ENCODE measurements at places on chromosomes 1 and 21.

- no peak for DNase-seq
Observed at GRCh38 chr1:107702946-107703571, 261.9 kb downstream of the VAV3 start.

GRCh38 chr1:36178471-36179219, 22.7 kb downstream of the MAP7D1 start:
- no peak for DNase-seq

DNA sequence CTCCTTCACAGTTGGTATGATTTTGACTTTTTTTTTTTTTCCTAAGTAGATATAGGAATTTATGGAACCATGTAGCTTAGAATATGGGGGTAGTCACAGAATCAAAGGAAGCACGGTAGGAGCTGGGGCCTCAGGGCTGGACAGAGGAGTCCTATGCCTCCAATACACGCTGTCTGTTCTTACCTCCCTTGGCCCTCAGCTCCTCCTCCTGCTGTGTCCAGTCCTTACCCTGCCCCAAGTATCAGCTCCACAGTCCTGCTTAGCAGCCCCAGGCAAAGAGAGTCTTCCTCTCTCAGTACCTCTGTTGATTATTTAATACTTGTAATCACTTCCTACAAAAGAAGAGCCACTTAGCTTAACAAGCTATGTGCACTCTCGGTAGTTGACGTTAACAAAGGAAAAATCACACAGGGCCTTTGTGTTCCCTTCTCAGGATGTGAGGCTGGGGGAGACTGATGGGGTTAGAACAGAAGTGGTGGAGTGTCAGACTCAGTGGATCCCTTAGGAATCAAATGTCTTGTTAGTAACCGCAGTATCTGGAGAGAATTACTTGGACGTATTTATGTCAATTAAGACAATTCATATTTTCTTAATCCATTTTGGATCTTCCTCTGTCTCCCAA, 292.3 kb downstream of the HHAT start:
- DNase-seq = no peak

- DNase-seq = no peak
Observed at GRCh38 chr1:228061411-228062084, 21.0 kb upstream of the ARF1 start.

DNA sequence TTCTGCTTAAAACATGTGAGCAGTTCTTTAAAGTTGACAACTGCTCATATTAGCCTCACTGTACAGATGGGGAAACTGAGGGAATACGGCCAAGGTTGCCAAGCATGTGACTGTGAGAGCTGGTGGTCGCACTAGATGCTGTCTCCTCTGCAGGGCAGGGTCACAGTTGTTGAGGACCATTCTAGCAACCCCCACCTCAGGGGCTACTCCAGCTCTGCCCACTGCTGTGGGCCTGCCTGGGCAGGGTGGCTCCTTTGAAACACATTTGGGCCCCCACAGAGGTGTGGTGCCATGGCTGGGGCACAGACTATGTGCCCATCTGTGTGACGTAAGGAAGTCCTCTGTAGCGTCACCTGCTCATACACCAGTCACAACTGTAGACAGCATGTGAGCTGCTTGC, 779 bp downstream of the THEM5 start:
- no peak for DNase-seq

DNA sequence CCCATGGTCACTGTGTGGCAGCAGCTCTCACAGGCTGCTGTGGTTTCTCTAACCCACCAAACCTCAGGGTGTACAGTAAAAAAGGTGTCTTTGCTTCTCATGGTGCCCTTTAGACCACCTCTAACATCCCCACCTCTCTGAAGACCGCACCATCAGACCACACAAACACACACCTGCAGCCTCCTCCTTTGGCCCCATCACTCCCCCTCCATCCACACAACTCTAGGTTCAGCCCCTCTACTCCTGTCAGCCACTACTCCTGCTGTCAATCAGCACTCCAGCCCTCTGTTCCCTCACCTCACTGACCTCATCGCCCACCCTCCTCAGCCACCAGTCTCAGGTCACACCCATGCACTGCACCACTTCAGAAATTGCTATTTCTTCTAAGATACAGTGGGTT, 7.5 kb downstream of the ZNF692 start:
- no peak for DNase-seq

DNA sequence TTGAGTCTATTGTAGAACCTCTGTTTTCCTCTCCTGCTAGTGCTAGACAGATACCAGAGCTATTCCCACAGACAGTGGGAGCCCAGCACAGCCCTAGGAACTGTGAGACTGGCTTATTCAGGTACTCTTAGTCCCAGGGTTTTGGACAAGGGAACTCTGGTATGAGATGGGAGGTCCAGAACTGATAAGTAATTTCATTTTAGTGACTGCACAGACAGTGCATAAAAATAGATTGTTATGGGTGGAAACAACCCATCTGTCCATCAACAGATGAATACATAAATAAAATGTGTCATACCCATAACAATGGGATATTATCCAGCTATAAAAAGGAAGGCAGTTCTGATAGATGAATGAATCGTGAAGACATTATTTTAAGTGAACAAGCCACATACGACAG, 9.0 kb downstream of the EPS8L3 start:
- no peak for DNase-seq

- no peak for DNase-seq
Observed at GRCh38 chr1:219367496-219367895, 193.8 kb downstream of the LYPLAL1 start.

GRCh38 chr21:20419772-20420171, 578.4 kb upstream of the NCAM2 start:
- DNase-seq = no peak

GRCh38 chr1:245169376-245169775, 14.6 kb downstream of the KIF26B start:
- no peak for DNase-seq

DNA sequence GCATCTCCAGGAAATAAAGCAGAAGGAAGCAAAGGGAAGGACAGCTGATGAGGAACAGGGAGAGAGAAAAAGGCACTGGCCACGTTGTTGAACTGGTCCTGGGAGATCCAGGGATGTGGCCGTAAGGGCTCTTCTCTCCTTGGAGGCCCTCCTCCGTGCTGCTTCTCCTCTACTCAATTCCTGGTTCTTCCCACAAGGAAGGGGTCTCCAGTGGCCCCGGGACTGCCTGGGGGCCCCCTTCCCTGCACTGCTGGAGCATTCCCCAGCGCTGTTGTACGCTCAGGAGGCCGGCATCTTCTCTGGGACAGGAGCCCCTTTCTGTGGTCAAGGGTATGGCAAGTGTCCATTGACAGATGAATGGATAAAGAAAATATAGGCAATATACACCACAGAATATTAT, 88.5 kb upstream of the TLR5 start:
- no peak for DNase-seq

GRCh38 chr1:98179151-98179773, 258.4 kb upstream of the DPYD start:
- DNase-seq = no peak

GRCh38 chr1:205091043-205091740, 6.9 kb upstream of the TMEM81 start:
- DNase-seq = no peak

DNA sequence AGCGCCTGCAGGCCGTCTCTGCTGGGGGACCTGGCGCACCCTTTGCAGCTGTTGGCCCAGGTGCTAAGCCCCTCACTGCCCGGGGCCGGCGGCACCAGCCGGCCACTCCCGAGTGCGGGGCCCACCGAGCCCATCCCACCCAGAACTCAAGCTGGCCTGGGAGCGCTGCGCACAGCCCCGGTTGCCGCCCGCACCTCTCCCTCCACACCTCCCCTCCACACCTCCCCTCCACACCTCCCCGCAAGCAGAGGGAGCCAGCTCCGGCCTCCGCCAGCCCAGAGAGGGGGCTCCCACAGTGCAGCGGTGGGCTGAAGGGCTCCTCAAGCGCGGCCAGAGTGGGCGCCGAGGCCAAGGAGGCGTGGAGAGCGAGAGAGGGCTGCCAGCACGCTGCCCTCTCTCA, 177.8 kb upstream of the KAZN start:
- DNase-seq = no peak

DNA sequence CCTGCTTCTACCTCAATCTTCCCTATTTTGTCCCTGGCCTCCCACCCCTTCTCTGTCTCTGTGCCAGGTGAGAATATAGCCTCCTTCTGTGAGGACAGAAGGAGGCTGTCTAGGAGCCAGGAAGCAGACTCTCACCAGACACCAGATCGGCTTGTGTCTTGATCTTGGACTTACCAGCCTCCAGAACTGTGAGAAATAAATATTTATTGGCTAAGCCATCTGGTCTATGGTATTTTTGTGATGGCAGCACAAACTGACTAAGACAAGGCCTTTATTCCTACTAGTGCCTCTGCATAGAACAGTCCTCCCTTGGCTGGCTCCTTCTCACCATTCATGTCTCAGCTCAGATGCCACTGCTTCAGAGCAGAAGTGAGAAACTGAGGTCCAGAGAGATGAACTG, 1.9 kb downstream of the GPN2 start:
- no peak for DNase-seq

GRCh38 chr1:173827611-173828010, 2.9 kb upstream of the CENPL start:
- no peak for DNase-seq

All from NCI-H2029 treated with DMSO at 0.1 percent for 48 hours (cell line).